ENCODE measurements at places on chromosomes 7 and 10.

DNA sequence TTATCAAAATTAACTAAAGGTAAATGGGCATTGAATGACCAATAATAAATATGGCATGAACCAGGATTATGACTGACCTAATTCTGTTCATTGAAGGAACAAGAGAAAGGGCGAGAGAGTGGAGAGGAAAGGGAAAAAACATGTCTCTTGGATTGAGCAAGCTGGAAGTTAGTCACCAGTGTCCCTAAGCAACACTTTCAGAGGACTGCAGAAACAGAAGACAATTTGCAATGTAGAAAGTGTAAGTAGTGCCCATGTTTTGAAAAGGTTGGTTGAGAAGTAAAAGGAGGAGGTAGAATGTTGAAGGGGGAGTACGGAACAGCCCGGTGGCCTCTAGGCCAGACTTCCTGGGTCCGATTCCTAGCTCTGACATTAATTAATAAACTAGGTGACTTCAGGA, 94.6 kb downstream of the FAS start:
- no peak for DNase-seq

- DNase-seq = no peak
Observed at GRCh38 chr10:29028486-29028885, 260.4 kb upstream of the LYZL1 start.

- no peak for DNase-seq
Observed at GRCh38 chr10:9075420-9075819, 1020.9 kb downstream of the GATA3 start.

- no peak for DNase-seq
Observed at GRCh38 chr7:84916161-84916560, 270.7 kb downstream of the SEMA3D start.

- DNase-seq = no peak
Observed at GRCh38 chr10:17789396-17789795, 19.8 kb upstream of the MRC1 start.

DNA sequence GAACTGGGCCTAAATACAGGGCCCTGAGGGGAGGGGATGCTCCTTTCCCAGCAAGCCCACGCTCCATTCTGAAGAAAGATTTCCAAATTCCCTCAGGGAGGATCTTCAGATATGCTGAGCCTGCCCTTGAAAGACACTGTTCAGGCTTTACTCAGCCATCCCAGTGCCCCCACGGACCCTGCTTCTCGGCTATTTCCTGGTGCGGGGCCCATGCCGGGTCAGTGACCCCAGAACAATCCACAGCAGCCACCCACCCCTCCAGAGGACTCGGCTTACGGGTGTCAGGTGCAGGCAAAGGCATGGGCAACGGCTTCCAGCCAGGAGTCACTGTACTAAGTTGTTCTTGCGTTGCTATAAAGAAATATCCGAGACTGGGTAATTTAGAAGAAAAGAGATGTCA, 137.1 kb downstream of the OAT start:
- DNase-seq = no peak

DNA sequence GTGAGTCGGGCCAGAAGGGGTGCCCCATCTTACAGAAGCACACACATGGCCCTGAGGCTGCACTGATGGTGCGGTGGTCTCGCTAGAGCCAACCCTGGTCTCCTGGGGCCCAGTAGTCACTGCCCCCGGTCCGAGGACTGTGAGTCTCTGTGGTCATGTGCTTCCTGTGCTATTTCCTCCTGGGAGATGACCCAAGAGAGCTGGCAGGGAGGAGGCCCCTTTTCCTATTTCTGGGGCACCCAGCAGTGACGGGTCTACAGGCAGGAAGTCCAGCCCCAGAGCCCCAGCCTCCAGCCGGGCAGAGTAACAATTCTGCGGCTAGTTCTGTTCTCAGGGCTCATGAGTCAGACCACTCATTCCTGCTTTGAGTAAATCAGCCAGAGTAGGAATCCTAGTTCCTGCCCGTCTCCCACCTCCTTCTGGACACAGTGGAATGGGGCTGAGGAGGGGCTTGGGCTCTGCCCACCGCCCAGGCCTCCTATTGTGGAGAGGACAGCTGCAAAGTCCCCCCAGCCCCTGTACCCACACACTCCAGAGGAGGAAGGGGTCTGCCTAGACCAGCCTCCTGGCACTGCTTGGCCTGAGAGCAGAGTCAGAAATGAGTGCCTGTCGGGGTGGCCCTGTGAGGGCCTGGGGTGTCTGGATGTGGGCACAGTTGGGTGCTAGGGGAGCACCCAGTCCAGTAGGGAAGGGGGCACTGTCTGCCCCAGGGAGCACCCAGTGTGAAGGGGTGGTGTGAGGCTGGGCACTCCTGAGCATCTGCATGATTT, 80.5 kb upstream of the PPIF start:
- DNase-seq = no peak

DNA sequence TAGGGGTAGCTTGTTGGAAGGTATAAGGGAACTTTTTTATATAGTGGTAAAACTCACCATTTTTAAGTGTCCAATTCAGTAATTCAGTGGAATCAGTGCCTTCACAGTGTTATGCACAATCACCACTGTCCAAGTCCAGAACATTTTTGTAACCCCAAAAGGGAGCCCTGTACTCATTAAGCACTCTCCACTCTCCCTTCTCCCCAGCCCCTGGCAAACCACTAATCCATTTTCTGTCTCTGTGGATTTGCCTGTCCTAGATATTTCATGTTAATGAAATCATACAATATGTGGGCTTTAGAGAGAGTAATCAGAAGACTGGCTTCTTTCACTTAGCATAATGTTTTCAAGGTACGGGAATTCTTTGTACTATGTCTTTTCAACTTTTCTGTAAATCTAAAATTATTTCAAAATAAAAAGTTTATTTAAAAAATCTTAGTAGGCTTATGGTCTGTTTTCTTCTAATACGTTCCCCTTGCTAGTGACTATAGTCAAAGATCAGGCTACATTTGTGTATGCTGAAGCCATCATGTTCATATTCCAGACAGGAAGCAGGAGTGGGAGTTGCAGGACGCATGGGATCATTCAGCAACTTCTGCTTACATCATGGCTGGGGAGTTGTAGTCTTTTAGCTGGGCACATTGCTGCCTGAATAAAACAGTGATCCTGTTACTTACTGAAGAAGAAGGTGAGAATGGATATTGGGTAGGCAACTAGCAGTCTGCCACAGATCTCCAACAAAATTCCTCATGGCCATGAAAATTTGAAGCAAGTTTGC, 35.4 kb upstream of the TAX1BP1 start:
- DNase-seq = no peak

DNA sequence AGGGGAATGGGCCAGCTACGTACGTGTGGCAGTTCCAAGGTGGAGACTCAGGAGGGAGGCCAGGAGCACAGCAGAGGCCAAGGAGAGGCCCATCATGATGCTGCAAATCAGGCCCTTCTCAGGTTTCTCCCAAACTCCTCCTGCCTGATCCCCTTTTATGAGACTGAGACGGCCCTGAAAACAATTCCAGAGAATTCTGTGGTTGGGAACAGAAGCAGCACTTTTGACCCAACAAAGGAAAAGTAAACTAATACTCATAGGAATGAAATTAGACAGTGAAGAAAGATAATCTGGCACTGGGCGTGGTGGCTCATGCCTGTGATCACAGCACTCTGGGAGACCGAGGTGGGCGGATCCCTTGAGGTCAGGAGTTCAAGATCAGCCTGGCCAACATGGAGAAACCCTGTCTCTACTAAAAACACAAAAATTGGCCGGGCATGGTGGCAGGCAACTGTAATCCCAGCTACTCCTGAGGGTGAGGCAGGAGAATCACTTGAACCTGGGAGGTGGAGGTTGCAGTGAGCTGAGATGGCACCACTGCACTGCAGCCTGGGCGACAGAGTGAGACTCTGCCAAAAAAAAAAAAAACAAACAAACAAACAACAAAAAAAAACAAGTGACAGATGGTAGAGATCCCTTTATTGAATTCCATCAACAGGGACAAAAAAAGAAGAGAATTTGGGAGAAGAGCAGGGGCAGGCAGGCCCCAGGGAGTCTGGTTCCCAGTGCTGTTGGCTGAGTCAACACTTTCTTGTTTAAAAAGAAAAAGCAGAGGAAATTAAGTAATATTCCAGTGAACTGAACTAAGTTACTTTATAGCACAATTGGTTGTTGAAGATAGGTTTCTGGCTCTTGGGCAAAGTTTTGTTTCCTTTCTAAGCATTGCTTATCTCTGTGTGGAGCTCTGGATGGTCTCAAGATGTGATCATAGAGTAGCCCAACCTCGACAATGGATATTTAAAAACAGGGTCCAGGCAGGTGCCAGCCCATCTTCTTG, at the start of gene CCL26:
CCL26 (minus strand) TSS at position 131 of the 997 bp plus-strand sequence; CDS start at position 96, 35 bp downstream.
- no peak for DNase-seq

DNA sequence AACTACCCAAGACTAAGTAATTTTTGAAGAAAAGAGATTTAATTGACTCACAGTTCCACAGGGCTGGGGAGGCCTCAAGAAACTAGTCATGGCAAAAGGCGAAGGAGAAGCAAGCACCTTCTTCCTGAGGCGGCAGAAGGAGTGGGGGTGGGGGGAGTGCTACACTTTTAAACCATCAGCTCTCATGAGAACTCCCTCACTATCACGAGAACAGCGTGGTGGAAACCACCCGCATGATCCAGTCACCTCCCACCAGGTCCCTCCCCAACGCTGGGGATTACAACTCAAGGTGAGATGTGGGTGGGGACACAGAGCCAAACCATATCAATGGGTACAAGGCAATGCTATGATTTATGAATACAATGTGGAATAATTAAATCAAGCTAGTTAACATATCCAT, 241.9 kb downstream of the PTPRN2 start:
- DNase-seq = no peak

GRCh38 chr10:5293691-5294550, 70.8 kb upstream of the UCN3 start:
- DNase-seq = peak; percentile 87

- no peak for DNase-seq
Observed at GRCh38 chr10:106560925-106561640, 603.4 kb downstream of the SORCS1 start.

DNA sequence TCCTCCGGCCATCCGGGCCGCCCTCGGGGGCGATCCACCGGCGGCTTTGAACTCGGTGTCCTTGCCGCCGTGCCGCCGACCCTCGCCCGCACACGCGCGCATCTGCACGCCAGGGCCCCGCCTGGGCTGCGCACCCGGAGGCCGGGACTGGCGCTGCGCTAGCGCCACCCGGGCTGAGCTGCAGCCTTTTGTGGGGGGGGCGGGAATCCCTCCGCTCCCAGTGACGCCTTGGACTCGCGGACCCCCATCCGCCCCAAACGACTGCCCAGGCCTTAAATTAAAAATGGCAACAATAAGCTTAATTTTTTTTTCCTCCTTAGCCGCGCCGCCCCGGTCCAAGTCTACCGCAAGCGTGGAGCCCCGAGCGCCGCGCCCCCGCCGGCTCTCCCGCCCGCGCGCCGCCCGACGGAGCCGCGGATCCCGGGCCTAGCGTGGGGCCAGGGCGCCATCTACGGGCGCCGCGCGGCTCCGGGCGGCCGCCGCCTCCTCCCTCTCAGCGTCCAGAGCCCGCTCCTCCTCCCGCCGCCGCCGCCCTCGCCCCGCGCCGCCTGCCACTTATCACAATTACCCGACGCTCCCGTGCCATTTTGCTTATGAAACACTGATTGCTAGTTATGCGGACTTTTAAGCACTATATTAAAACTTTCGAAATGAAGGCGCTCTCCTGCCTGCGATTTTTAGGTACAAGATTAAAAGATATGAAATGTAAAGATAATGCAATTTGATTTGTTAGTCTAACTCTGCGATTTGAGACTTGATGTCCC, 7.5 kb upstream of the EBF3 start:
- no peak for DNase-seq

- DNase-seq = no peak
Observed at GRCh38 chr10:28910956-28911355, 233.6 kb downstream of the BAMBI start.

GRCh38 chr7:29748286-29749099, 57.8 kb upstream of the WIPF3 start:
- no peak for DNase-seq

DNA sequence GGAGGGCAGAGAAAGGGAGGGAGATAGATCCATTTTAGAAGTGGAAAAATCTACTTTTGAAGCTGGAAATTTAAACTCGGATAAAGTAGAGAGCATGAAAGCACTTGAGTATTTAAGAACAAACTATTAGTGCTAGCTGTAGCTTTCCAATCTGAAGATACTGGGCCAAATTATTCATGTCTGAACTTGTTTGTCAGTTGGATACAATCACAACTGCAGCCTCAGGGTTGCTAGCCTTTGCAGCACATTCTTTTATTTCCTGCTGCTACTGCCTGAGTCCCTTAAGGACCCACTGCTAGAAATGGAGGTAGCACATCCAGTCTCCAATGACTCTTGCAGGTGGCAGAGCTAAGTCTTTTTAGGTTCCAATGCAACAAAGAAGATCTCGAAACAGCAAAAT, 8.3 kb upstream of the SLC25A13 start:
- DNase-seq = no peak

DNA sequence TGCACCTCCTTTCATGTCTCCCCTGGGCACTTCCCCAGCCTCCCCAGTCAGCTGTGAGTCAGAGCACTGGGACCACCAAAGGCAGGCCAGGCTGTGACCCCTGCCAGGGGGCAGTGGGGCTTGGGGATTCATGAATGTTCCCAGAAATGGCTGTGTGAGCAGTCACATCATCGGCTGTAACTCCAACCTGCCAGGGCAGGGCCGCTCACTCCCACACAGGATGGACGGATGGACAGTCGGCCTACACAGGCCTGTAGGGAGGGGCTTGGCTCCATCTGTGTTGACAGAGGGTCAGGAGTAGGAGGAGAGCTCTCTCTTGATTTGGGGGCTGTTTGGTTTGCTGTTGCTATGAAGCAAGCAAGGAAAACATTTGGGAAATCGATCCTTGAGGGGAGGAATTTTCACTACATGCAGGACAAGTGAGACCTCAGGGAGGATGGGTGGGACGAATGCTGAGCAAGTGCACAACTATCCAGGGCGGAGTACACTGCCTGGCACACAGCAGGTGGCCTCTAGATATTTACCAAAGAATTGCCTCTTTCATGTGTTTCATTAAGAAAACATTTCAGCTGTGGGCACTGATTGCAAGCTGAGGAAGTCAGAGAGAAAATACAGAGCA, 2.9 kb upstream of the IGFBP1 start:
- DNase-seq = no peak

DNA sequence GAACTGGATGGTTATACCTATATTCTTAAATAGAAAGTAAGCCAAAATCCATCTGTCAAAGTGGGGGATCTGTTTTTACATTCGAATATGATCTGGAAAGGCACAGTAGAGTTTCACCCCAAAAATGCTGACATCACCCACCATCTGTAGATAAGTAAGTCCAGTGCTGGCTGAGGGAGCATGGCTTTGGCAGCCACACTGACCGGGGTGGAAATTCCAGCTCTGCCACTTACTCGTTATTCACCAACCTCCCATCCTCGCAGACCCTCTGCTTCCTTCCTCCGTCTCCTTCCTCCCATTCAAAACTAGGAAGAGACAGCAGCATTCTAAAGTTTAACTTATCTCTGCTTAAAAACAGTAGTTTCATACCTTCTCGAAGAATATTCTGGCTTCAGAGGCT, 84.9 kb upstream of the GATA3 start:
- DNase-seq = no peak

- DNase-seq = peak; percentile 40
Observed at GRCh38 chr7:6106140-6106904, 75.1 kb downstream of the ANKRD61 start.

DNA sequence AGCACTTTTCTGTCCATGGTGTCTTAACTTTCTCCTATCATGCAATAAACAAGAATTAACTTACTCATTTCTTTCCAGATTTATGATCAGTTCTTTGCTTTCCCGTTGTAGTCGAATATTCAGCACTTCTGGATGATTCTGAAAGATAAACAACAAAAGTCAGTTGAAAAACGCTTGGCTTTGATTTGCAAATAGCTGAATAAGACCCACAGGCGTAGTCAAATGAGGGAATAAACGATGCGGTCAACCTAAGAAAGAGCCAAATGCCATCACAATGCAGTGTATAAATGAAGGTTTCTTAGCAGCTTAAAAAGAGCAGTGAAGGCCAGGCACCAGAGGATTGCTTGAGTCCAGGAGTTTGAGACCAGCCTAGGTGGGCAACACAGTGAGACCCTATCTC, 109.4 kb downstream of the ADAM12 start:
- DNase-seq = no peak

Measured in DND-41 (cell line).